Progenitor cell of endocrine pancreas (in vitro differentiated cells): ENCODE measurements at places on chromosomes 1 and 21. TPM values are rescaled to one million over a fixed set of nuclear protein-coding genes. Genes with fewer than 3 reads are reported as not detected.

DNA sequence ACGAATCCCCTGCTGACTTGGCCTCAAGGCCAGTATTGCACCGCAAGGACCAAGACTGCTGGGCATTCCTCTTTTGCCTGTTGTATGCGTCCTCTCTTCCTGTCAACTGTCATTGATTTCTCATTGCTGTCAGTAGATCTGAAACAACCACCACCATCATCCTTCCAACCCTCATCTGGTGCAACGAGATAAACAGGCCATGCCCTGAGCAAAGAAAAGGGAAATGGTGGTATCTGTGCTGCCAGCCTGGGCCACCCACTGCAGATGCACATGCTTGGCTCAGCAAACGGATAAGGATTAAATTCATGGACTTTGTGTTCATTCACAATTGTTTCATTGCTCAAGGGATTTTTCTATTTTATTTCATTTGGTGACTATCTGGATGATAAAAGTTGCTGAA is 13.6 kb downstream of the OXCT2 start:
- H3K27ac ChIP-seq: no peak overlapping the region
- peaks cover 12% of the 10 kb centered on the region for H3K36me3 ChIP-seq
- DNase-seq: no peak

The CC2D1B gene
- total RNA-seq: 42.7 and 51.6 TPM in 2 replicates

GRCh38 chr1:110390096-110390495 is 730 bp downstream of the SLC16A4 start:
- no peak overlapping the region for H3K27ac ChIP-seq
- no peaks in the 10 kb centered on the region for H3K27me3 ChIP-seq
- no peak overlapping the region for H3K4me3 ChIP-seq
- no peak for DNase-seq

- H3K4me3 ChIP-seq: no peak overlapping the region
- H3K27ac ChIP-seq: no peak overlapping the region
- H3K36me3 ChIP-seq: no peaks in the 10 kb centered on the region
- DNase-seq: no peak
Measured at GRCh38 chr1:177307771-177308170, 137.0 kb downstream of the BRINP2 start.

- H3K36me3 ChIP-seq: peaks cover 9% of the 10 kb centered on the region
- H3K4me3 ChIP-seq: peak overlapping the region; percentile 96
- H3K27ac ChIP-seq: peak overlapping the region; percentile 100
- H3K4me1 ChIP-seq: peaks cover 18% of the 10 kb centered on the region
Measured at GRCh38 chr1:151325646-151326429, 1.4 kb downstream of the PI4KB start.

The OLIG1 gene
- total RNA-seq: 0.13 and 0.38 TPM in 2 replicates

The AJAP1 gene
- total RNA-seq: 0.46 and 0.60 TPM in 2 replicates

DNA sequence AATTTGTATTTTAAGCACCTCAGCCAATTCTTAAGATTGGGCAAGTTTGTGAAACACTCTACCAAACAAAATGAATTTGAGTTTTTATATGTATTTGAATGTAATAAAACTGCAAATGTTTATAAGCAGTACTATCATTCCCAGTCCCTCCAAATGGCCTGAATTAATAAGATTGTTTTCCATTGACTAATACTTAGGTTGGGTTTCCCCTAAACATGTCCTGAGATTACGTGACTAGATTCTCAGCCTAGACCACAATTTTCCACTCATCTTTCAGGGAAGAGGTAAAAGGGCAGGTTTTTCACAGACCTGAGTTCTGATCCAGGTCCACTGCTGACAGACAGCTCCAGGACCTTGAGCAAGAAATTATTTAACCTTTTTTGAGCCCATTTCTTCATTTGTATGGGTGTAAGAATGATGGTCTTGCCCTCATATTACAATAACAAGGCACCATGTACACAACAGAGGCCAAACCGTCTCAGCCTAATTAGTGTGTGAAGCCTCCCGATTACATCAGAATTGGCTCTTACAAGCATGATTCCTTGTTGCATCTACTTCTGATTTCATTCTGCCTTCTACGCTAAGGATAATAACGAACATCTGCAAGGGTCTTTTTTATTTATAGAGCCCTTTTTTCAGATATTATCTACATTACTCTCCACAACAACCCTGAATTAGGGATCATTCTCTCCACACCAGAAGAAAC is 51.2 kb downstream of the BEND5 start:
- H3K36me3 ChIP-seq: no peaks in the 10 kb centered on the region
- H3K4me1 ChIP-seq: no peaks in the 10 kb centered on the region
- H3K4me3 ChIP-seq: no peak overlapping the region
- DNase-seq: no peak
- H3K27ac ChIP-seq: no peak overlapping the region

The CAPZA1 gene
- total RNA-seq: 125 and 129 TPM in 2 replicates

GRCh38 chr1:108785264-108785663 is 38.8 kb downstream of the STXBP3 start:
- no peak overlapping the region for H3K27ac ChIP-seq
- no peaks in the 10 kb centered on the region for H3K4me1 ChIP-seq
- H3K27me3 ChIP-seq: no peaks in the 10 kb centered on the region
- DNase-seq: no peak
- peaks cover 68% of the 10 kb centered on the region for H3K36me3 ChIP-seq

DNA sequence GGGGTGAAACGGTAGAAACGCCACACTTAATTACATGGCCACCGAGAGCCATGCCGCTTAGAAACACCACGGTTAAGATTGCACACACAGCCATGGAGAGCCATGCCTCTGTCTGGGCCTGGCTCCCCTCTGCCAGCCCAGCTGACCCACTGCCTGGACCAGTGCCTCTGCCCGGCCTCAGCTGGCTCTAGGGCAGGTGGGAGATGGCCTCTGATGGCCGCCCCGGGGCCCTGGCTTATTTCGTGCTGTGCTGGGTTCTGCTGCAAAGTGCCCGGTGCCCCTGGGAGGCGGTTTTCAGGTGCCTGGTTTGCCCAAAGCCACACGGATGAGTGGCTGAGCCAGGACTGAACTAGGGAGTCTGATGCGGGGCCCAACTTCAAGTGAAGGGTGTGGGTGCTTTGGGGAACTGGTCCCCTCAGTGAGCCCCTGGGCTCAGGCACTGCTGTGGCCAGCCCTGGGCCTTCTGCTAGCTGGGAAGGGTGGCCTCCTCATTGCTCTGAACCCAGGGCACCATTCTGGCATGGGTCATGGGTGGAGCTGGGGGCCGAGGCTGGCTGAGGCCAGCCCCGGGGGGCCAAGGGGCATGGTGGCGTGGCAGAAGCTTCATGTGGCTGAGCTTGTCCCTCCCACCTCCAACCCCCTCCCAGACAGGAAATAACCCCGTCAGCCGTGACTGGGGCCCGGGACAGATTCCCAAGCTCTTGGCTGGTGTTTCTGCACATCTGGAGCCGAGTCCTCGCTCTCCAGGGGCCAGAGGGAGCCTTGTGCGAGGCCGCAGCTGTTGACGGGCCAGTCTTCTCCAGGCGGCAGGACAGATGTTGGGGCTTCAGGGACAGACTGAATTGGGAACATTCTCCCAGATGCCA is 1.9 kb upstream of the GPR153 start:
- peaks cover 2% of the 10 kb centered on the region for H3K36me3 ChIP-seq
- DNase-seq: no peak
- H3K27me3 ChIP-seq: peaks cover 32% of the 10 kb centered on the region

- DNase-seq: no peak
- no peaks in the 10 kb centered on the region for H3K27me3 ChIP-seq
- H3K36me3 ChIP-seq: no peaks in the 10 kb centered on the region
- H3K27ac ChIP-seq: no peak overlapping the region
- no peaks in the 10 kb centered on the region for H3K4me1 ChIP-seq
Measured at GRCh38 chr1:178693366-178693765, 31.7 kb upstream of the RALGPS2 start.

- H3K4me3 ChIP-seq: no peak overlapping the region
- peaks cover 15% of the 10 kb centered on the region for H3K27me3 ChIP-seq
- DNase-seq: no peak
- no peak overlapping the region for H3K27ac ChIP-seq
- no peaks in the 10 kb centered on the region for H3K36me3 ChIP-seq
Measured at GRCh38 chr1:53578358-53578757, 119.2 kb downstream of the DMRTB1 start.

The PRRX1 gene
- 1.5 TPM in 2 replicates for total RNA-seq

The PRDX6 gene
- 258 and 264 TPM in 2 replicates for total RNA-seq

- H3K36me3 ChIP-seq: no peaks in the 10 kb centered on the region
- no peak overlapping the region for H3K27ac ChIP-seq
- H3K4me1 ChIP-seq: no peaks in the 10 kb centered on the region
- no peak for DNase-seq
- H3K4me3 ChIP-seq: no peak overlapping the region
Measured at GRCh38 chr1:41780916-41781315, 137.8 kb downstream of the HIVEP3 start.

The CHD5 gene
- total RNA-seq: 0.58 and 0.77 TPM in 2 replicates
